ENCODE measurements at places on chromosomes 6 and 20.

- H3K27me3 ChIP-seq, result no peaks in the 10 kb centered on the region
- DNase-seq, result no peak
- no peaks in the 10 kb centered on the region for H3K36me3 ChIP-seq
- H3K27ac ChIP-seq, result no peak overlapping the region
- H3K4me1 ChIP-seq, result no peaks in the 10 kb centered on the region
- no peak overlapping the region for H3K4me3 ChIP-seq
These were observed 257.0 kb downstream of the GRIK2 start for GRCh38 chr6:101650402-101651100.

GRCh38 chr20:12902992-12903391, 105.8 kb upstream of the SPTLC3 start:
- no peaks in the 10 kb centered on the region for H3K36me3 ChIP-seq
- H3K4me3 ChIP-seq, result no peak overlapping the region
- H3K27me3 ChIP-seq, result no peaks in the 10 kb centered on the region
- H3K4me1 ChIP-seq, result no peaks in the 10 kb centered on the region

DNA sequence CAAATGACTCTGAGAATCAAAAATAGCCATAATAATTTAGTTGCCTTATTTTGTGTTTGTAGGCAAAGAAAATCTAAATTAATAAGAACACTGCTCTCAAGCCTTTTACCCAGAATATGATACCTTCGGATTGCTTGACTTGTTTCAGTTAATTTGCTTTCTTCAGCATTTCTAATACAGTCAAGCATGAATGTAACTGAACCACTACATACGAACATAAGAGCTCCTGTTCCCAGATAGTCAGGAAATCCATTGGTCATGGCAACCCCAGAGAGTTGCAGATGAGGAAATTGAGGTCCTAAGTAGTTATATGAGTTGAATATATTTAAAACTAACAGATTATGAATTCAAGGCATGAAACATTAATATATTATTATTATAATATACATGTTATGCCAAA, 2.9 kb downstream of the FRK start:
- DNase-seq, result no peak
- no peaks in the 10 kb centered on the region for H3K27me3 ChIP-seq
- no peaks in the 10 kb centered on the region for H3K36me3 ChIP-seq

GRCh38 chr6:157563611-157564284, 182.8 kb downstream of the ZDHHC14 start:
- peaks cover 4% of the 10 kb centered on the region for H3K4me1 ChIP-seq
- DNase-seq, result no peak
- no peak overlapping the region for H3K4me3 ChIP-seq
- no peak overlapping the region for H3K27ac ChIP-seq
- no peaks in the 10 kb centered on the region for H3K36me3 ChIP-seq
- no peaks in the 10 kb centered on the region for H3K27me3 ChIP-seq

- no peak for DNase-seq
- H3K4me3 ChIP-seq, result no peak overlapping the region
- H3K4me1 ChIP-seq, result peaks cover 10% of the 10 kb centered on the region
- peak overlapping the region; percentile 56 for H3K27ac ChIP-seq
These were observed 42.1 kb downstream of the KLHL31 start for GRCh38 chr6:53623497-53623896.

DNA sequence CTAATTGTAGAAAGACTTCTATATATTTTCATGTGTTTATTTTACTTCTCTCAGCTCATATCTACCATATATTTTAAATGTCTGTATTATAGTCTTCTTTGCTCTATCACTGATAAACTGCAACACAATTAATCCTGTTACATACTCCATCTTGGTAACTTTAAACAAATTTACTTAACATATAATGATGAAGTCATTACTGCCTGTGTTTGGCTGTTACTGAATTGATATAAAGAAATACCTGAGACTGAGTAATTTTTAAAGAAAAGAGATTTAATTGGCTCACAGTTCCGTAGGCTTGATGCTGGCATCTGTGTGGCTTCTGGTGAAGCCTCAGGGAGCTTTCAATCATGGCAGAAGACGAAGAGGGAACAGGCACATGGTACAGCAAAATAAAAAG, 1480.4 kb downstream of the HACE1 start:
- no peaks in the 10 kb centered on the region for H3K27me3 ChIP-seq
- DNase-seq, result no peak
- H3K4me3 ChIP-seq, result no peak overlapping the region

GRCh38 chr6:119459207-119459974, 109.8 kb upstream of the MAN1A1 start:
- no peaks in the 10 kb centered on the region for H3K27me3 ChIP-seq
- no peak for DNase-seq
- H3K4me1 ChIP-seq, result no peaks in the 10 kb centered on the region
- H3K27ac ChIP-seq, result no peak overlapping the region

DNA sequence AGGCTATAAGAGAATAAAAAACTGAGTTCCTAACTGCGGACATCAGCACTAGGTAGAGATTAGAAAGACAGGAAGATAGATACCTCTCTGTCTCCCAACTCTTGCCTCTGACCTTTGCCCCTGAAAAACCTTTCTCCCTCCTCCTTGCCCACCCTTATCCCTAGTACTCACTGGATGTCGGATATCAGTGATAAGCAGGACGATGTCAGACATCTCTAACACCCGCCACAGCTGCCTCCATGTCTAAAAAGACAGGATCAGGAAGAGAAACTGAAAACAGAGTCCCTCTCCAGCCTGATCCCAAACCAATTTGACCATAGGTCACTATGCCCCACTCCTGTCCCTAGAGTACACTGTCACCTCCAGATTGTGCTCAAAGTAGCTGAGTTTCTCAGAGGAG, 1.9 kb downstream of the GNL1 start:
- DNase-seq, result no peak
- H3K4me1 ChIP-seq, result peaks cover 27% of the 10 kb centered on the region
- peaks cover 11% of the 10 kb centered on the region for H3K36me3 ChIP-seq
- no peak overlapping the region for H3K4me3 ChIP-seq
- H3K27ac ChIP-seq, result no peak overlapping the region
- H3K27me3 ChIP-seq, result no peaks in the 10 kb centered on the region

All from body of pancreas (tissue), 4 donors.